ENCODE measurements at places on chromosomes 4 and X.

DNA sequence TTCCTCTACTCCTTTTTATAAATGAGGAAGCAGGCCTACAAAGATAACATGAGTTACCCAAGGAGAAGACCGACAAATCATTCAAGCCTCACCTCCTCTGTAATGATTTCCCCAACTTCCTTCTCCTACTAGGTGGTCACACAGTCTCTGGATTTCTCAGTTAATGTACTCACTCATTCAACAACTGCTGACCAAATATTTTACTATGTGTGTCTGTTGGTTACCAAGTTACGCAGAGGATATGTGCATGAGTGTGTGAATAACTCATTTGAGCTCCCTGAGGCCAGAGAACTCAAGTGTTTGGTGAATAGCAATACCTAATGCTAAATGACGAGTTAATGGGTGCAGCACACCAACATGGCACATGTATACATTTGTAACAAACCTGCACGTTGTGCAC lies 10.4 kb downstream of the CASK start:
- no peak for DNase-seq

DNA sequence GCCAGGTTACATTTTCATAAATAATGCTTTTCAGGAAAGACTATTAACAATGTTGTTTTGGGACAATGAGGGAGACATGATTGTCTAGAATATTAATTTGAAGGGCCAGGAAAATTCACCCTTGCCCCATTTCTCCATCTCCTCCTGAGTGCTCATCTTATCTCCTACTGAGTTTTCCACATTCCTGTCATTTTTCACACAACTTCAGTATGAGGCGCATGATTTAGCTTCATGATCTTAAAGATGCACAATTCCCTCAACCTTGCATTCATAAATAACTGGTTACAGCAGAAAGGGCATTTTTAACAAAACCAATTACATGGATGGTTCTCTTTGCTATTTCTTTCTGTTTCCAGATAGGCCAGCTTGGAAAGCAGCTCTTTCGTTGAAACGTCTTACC lies 1699.2 kb upstream of the IGFBP7 start:
- DNase-seq, result no peak

DNA sequence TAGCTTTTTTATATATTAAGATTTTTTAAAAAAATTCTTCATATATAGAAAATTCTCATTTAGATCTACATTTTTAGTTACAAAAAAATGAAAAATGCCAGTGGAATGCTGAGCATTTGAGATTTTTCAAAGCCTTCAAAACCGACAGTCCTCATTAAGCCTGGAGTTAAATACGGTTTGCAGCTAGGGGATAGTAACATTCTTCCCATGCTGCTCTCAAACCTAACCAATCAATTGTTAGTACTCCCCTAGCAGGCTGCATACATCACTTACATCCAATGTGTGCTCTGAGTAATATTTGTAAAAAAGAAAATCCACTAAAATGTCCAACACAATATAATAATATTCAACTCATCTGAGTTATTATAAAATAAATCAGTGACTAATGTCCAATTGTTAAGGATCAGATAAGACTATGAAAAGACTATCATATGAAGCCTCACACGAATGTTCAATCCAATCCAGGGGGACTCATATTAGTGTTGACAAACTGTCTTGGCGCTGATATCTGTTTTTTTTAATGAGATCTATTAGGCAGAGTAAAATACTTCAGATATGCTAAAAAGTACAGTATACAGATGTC lies 227.6 kb upstream of the MAB21L2 start:
- no peak for DNase-seq

DNA sequence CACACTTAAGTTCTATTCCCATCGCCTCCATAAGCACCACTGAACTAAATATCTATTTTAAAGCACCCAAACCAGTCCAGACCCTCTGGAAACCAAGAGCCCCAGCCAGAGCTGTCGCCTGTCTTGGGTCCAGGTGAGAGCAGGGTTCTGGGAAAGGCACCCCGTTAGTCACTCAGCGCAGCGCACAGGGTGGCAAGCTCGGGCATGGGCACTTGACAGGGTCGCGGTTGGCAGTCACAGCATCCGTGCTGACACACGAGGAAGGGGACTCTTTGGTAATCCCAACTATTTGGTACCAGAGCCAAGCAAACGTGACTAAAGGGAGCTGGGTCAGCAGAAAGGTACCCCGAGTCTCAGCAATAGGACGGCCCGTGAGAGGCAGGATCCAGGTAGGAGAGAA lies 24.3 kb upstream of the ETNPPL start:
- no peak for DNase-seq

All from GM04504 (cell line).